ENCODE measurements at places on chromosomes 7 and 10.

GRCh38 chr7:55127622-55128081, 108.8 kb downstream of the EGFR start:
- DNase-seq, result no peak

- no peak for DNase-seq
Observed at GRCh38 chr7:120553491-120553890, 280.5 kb downstream of the KCND2 start.

DNA sequence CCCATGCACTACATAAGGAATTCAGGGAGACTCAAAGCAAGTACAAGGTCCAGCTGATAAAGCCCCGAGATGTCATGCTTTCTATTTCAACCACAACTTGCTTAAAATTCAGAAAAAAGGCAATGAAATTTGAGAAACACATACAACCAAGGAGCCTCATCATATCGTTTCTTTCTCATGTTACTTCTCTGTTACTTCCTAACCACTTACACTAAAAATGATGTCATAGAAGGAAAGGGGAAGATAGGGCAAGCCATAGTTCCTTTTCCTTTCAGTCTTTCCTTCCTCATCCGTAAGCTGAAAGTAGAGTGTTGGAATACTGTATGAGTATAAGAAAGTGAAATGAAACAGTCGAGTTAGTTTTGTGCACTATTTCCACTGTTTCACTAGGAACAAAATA, 27.9 kb upstream of the CDK14 start:
- no peak for DNase-seq

DNA sequence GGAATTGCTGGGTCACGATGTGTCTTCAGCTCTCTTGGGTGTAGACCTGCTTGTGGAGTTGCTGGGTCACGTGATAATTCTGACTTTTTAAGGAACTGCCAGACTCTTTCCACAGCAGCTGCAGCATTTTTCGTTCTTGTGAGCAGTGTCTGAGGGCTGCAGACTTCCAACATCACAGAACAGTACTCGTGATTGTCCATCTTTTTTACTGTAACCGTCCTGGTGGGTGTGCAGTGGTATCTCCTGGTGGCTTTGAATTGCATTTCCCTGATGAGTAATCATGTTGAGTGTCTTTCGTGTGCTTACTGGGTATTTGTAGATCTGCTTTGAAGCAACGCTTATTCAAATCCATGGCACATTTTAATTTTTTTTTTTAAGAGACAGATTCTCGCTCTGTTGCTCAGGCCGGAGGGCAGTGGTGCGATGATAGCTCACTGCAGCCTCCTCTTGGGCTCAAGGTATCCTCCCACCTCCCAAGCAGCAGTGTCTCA, 22.7 kb downstream of the INPP5A start:
- DNase-seq, result no peak

GRCh38 chr10:85859859-85860258, 506.7 kb downstream of the GRID1 start:
- no peak for DNase-seq

- no peak for DNase-seq
Observed at GRCh38 chr10:43407148-43407575, 1.8 kb downstream of the HNRNPF start.

GRCh38 chr7:144414815-144415214, 11.3 kb upstream of the NOBOX start:
- DNase-seq, result no peak
